AG10803 (cell line): ENCODE measurements at places on chromosomes 11 and 22.

- no peak for DNase-seq
Measured at GRCh38 chr11:117814204-117814765, 10.3 kb downstream of the FXYD2 start.

DNA sequence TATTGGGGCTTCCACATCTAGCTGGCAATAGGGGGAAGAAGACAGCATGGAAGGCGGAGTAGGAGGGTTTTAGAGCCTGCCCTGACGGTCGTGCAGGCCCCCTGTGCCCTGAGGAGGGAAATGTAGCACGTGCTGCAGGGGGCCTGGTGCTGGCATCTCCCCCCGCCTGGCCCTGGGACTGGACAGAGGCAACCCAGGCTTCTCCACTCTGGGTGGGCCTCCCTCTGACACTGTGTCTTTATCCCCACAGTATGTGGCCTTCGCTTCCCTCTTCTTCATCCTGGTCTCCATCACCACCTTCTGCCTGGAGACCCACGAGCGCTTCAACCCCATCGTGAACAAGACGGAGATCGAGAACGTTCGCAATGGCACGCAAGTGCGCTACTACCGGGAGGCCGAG is 36.8 kb downstream of the KCNC1 start:
- no peak for DNase-seq

DNA sequence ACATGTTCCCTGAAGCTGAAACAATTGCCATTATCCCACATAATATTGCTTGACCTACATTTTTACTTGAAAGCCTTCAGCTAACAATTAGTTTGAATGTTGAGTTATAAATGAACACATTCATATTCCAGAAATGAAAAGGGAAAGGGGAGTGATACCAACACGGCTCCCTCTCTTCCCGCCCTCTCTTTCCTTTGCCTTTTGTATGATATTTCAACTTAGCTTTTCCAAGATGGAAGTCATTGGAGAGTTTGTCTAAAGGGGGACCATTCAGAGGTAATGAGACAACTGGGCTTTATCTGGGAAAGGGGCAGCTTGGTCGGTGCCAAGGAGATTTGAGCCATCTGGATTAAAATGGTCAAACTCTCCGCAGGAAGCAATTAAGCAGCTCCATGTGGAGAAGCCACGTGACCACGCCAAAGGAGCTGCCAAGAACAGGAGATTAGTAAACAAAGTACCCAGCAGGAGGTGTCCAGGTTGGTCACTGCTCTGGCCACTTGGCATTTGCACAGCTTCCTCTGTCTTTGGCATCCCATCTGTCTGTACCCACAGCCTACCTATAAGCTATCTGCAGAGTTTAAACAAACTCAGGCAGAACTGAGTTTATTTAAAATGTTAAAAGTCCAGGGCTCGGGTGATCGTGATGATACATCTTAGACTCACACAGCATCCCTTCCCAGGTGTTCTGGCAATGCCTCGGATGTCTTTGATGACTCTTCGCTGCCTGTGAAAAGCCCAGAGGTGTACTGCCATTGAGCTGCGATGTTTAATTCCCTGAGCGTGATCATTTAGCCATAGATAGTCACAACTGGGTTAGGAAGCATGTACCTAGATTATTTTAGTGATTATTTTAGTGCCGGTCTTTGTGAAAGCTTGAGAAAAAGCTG is 735.9 kb downstream of the NTM start:
- no peak for DNase-seq

GRCh38 chr11:57275582-57275981 is 38.5 kb upstream of the APLNR start:
- no peak for DNase-seq

- DNase-seq: no peak
Measured at GRCh38 chr22:24086310-24086709, 75.2 kb downstream of the CABIN1 start.

DNA sequence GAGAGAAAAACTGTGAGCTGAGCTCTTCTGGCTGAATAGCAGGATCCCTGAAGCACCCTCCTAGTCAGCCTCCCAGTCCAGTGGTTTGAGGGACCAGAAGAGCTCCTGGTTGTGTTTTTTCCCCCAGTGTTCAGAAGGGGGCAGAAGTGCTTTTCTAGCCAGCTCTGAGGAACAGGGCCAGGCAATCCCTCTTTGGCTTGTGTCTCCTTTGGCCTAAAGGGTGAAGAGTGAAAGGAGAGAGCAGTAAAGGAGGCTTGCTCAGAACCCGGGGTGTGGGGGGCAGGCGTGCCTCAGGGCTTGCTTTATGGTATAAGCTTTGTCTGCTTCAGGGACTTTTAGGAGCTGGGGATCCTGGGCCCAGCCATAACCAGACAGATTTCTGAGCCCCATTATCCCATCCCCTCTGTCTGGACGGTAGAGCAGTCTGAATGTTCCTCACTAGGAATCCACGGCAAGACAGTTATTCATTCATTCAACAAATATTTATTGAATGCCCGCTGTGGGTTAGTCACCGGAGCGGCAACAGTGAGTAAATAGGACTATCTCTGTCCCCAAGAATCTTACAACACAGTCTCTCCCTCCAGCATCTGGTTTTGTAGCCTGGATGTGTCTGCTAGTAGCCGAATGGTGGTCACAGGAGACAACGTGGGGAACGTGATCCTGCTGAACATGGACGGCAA is 14.5 kb downstream of the ACP2 start:
- peak; percentile 80 for DNase-seq

DNA sequence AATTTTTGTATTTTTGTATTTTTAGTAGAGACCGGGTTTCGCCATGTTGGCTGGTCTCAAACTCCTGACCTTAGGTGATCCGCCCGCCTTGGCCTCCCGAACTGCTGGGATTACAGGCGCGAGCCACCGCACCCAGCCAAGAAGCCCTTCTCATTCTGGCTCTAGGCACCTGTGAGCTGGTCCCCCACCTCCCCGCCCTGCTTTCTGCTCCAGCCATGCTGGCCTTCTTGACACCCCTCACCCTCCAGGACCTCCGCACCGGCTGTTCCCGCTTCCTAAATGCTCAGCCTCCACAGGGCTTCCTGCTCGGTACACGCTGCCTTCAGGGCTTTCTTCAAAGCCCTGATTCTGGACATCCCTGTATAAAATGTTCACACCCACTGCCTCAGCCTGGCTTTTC is 5.5 kb upstream of the FXYD2 start:
- no peak for DNase-seq

DNA sequence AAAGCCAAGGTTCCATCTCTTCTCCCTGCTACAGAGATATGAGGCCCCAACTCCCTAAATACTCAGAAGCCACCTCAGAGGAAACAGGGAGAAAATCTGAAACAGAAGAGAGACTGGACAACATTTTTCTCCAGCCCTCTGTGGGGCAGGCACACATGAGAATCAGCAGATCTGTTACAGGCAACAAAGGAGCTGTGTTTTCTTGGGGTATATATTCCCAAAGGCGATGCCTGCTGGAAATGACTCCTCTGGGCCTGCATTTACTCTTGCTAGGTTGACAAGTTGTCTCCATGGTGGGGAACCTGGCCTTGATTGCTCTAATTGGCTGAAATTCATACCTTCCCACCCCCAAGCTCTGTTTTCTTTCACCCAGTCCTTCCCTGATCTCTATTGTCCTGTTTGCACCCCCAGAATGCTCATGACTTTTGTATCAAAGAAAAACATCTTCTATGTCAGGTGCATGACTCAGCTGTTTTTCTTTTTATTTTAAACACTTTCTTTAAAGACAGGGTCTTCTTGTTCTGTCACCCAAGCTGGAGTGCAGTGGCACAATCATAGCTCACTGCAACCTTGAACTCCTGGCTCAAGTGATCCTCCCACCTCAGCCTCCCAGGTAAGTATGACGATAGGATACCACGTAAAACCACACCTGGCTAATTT is 23.5 kb upstream of the P2RY6 start:
- DNase-seq: no peak

GRCh38 chr11:19276859-19277808 is 36.4 kb upstream of the E2F8 start:
- no peak for DNase-seq

DNA sequence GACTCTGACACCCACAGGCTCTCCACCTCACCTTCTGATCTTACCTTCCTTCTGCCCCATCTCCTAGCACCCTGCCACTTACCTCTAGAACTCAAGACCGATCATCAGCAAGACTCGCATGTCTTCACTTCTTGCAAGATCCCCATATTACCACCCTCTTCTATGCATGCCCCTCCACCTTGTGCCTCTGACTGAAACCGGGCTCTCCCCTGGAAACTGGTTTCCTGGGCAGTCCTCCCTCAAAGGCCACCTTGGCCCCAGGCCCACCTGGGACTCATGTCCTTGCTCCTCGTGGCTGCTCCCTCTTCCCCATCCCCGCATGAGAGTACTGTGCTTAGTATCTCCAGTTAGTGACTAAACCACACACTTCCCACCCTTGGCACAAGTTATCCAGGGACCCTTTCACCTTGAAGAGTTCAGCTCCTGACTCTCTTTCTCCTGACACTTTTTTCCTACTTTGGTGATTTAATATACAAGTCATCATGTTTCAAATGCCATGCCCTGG is 136.7 kb downstream of the SPATA19 start:
- no peak for DNase-seq

GRCh38 chr11:12999597-12999996 is 9.5 kb upstream of the RASSF10 start:
- DNase-seq: no peak

- DNase-seq: no peak
Measured at GRCh38 chr11:29634744-29635143, 382.1 kb downstream of the KCNA4 start.

DNA sequence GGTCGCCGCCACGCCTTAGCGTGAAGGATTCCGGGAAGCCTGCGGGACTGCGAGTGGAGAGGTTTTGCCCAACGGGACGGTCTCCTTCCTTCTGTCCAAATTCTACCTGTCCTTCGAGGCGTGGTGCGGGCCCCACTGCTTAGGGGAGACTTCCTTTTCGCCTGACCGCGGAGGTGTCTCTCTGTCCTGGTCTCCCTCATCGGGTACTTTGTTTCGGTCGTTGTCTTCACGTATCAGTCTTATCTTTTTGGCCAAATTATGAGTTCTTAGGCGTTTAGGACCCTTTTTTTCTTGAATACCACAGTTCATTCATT is 388 bp downstream of the HINFP start:
- DNase-seq: no peak

DNA sequence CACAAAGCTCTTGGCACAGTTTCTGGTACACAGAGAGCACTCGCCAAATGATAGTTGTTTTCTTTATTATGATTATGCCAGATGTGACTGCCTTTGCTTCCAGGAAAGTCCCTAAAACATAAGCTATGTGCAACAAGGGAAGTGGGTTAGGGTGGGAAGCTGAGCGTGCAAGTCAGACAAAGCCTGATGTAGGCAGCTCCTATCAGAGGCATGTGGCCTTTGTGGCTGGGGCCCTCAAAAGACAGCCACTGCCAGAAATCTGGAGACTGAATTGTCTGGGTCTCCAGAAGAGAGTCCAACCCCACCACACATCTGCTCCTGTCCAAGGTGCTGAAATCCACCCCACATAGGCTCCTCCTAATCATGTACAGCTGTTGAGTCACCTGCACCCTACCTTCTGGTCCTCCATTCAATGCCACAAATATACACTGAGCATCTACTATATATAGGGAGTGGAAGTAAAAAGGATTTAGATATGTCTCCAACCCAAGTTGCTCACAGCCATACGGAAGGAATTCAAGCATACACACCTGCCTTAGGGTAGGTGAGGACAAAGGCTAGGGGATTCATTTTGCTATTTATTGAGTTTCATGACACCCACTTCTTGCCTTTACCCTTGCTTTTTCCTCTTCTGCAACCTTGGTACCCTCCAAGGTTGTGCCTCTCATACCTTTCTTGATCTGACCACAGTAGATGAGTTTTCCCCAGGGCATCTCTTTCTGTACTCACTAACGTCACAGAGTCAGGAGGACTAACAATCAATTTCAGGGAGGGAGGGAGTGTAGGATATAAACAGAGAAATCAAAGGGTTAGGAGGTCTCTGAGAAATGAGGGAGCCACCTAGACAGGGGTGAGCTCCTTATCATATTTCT is 12.4 kb downstream of the SEC14L3 start:
- no peak for DNase-seq

- DNase-seq: peak; percentile 24
Measured at GRCh38 chr11:132228746-132229325, 858.4 kb downstream of the NTM start.

GRCh38 chr11:58505849-58506248 is 2.1 kb downstream of the OR5B21 start:
- no peak for DNase-seq
